ENCODE measurements at places on chromosomes 6 and 20. TPM values are rescaled to one million over a fixed set of nuclear protein-coding genes. Genes with fewer than 3 reads are reported as not detected.
A peak's percentile ranks its signal among the peaks of the same experiment; 100 is the strongest.

DNA sequence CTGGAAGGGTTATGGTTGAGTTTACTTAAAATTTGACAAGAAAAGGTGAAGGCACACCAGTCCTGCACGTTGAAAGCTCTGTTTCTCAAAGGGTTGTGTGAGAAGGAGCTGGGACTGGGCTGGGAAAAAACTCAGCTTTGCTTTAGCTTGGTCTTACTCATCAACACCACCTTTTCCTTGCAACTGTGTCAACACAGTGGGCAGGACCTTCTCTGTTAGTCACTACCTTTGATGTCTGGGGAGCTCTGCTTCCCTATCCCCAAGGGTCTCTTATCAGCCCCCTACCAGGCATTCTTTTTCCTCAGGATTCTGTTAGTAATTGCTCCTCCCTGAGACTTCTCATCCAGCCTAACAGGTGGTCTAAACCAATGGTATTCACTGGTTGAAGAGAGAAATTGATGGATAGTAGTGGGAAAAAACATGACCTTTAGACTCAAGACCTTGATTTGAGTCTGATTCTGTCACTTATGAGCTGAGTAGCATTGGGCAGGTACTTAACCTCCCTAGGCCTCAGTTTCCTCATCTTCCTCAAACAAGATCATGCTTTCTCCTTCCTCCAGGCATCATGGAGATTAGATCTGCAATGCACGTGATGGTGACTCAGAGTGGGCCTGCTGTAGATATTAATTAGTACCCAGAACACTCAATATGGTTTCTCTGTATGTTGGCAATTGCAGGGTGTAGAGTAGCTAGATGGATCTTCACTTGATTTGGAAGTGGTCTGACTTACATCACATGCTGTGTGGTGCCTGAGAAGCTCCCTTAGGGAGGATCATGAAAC, 17.2 kb upstream of the FOXA2 start:
- no peaks in the 10 kb centered on the region for H3K36me3 ChIP-seq
- DNase-seq, result no peak
- H3K27ac ChIP-seq, result no peak overlapping the region

DNA sequence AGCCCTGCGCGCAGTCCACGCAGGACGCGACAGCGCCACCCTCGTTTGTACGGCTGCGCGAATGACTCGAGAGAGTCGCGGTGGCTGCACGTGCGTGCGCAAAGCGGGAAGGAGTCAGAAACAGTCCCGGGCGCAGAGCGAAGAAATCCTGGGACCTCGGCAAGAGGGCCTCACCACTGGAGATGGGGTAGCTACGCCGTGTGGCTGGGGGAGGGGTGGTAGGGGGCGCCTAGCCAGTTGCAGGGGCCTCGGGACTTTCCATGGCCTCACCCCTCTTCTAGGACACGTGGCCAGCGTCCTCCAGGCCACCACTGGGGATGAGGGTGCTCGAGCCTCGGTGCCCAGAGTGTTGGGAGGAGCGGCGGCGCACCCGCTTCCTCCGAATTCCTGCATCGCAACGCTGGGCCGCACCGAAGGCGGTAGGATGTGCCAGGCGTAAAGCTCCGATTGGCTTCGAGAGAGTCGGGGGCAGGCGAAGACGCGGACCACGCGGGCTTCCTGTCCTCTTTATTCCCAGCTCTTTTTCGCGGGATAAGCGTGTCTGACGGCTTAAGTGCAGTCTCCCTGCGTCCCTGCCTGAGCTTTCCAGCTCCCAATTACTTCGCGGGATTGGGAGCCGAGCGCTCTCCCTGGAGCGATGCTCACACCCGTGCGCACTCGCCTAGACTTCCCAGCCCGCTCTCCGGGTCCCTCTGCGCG, 38.7 kb downstream of the NCR2 start:
- peaks cover 48% of the 10 kb centered on the region for H3K27me3 ChIP-seq
- no peaks in the 10 kb centered on the region for H3K36me3 ChIP-seq
- H3K4me1 ChIP-seq, result peaks cover 16% of the 10 kb centered on the region
- no peak for DNase-seq

GRCh38 chr6:12060780-12061609, 48.9 kb downstream of the HIVEP1 start:
- no peaks in the 10 kb centered on the region for H3K27me3 ChIP-seq
- no peaks in the 10 kb centered on the region for H3K36me3 ChIP-seq
- DNase-seq, result peak; percentile 69
- H3K4me3 ChIP-seq, result no peak overlapping the region

The TMEM239 gene
- not detected for total RNA-seq

The PLN gene
- total RNA-seq, result 215 TPM

DNA sequence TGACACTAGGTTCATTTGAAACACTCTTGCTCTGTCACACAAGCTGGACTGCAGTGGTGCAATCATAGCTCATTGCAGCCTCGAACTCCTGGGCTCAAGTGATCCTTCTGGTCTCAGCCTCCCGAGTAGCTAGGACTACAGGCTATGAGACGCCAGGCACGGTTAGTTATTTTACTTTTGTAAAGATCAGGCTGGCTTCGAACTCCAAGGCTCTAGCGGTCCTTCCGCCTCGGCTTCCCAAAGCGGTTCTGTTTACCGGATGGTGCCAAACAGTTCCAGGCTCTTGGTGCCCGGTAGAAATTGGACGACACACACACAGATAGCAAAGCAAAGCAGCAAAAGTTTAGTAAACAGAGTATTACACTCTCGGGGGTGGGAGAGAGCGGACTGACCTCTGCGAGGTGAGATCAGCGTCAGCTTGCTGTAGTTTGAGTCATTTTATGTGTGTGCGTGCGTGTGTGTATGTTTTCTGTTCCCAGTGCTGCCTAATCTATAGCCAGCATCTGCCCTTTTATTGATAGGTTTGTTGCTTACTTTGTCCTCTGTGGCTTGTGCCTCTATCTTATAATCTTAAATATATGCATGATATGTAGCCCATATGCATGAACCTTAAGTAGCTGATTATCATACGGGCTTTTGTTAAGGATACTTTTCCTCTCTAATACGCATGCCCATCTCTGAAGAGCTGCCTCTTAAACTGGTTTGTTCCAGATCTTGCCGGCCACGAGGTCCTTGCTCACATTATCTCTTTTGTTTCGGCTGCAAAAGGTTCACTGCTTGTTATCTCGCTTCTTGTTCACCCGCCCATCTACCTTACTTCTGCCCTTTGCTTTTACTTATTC, 75.2 kb downstream of the OR2B2 start:
- peak overlapping the region; percentile 91 for H3K27ac ChIP-seq
- peaks cover 18% of the 10 kb centered on the region for H3K4me1 ChIP-seq
- H3K27me3 ChIP-seq, result no peaks in the 10 kb centered on the region
- DNase-seq, result peak; percentile 22
- no peaks in the 10 kb centered on the region for H3K36me3 ChIP-seq
- peak overlapping the region; percentile 89 for H3K4me3 ChIP-seq

DNA sequence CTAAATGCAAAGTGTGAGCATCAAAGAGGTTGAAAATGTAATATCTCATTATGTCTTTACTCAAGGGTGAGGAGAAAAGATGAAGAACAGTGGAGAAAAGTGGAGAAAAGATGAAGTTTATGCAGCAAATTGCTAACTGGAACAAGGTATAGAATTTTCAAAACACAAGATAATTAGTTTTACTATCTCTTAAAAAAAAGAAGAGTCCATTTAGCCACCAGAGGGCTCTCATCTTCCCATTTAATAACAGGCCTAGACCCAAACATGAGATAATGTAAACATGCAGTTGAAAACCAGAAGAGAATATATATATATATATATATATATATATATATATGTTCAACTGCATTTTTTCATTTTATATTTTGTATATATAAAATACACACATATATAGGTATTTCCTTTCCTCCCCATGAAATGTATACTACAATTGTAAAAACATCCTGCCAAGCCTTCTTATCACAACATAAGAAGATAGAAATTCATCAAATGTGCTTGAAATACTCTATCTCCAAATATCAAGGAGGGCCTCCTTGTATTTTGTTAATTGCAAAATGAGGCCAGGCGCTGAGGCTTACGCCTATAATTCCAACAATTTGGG, 78.4 kb downstream of the ADTRP start:
- no peak for DNase-seq
- H3K4me3 ChIP-seq, result no peak overlapping the region
- H3K27ac ChIP-seq, result no peak overlapping the region
- no peaks in the 10 kb centered on the region for H3K36me3 ChIP-seq
- H3K4me1 ChIP-seq, result no peaks in the 10 kb centered on the region

Measured in psoas muscle (tissue), 8 donors.